ENCODE measurements at places on chromosomes 7 and 10. TPM values are rescaled to one million over a fixed set of nuclear protein-coding genes. Genes with fewer than 3 reads are reported as not detected.
A peak's percentile ranks its signal among the peaks of the same experiment; 100 is the strongest.

DNA sequence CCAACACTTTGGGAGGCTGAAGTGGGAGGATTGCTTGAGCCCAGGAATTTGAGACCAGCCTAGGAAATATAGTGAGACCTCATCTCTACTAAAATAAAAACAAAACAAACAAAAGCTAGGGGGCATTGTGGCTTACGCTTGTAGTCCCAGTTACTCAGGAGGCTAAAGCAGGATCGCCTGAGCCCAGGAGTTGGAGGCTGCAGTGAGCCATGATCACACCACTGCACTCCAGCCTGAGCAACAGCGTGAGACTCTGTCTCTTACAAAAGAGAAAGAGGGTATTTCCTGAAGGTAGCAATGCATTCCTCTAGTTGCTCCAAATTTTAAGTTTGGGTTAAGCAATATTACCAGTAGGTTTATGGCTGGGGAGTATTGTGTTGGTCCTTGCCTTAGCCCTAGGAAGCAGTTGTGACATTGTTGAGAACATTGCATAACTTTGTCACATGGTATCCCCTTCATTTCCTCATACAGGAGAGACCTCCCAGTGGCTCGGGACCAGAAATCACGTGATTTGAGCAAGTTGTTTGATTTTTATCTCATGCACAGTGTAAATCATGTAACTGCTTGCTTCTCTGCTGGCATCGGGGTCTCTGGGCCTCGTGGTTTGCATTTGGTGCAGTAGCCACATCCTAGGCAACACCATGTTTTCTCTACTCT is 23.3 kb upstream of the SMARCD3 start:
- DNase-seq: no peak
- no peak overlapping the region for H3K27ac ChIP-seq
- peaks cover 14% of the 10 kb centered on the region for H3K4me1 ChIP-seq
- no peaks in the 10 kb centered on the region for H3K36me3 ChIP-seq

DNA sequence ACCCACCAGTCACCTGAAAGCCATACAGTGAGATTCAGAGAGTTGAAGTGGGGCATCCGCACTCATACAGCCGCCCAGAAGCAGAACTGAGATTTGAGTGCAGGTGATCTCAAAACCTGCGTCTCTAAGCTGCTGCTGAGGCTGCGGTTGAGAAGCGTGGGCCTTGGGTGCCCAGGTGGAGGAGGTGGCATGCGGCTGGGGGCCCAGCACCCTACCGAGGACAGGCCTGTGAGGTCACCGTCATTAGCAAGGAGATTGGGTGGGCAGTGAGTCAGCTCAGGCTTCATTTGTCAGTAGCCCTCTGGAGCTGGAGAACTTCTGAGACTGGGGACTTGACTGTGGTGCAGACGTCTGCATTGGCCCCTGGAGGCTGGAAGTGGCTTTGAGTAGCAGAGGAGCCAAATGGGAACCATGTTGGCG is 29.8 kb downstream of the ZMIZ1 start:
- H3K36me3 ChIP-seq: no peaks in the 10 kb centered on the region
- H3K27me3 ChIP-seq: no peaks in the 10 kb centered on the region
- DNase-seq: no peak

DNA sequence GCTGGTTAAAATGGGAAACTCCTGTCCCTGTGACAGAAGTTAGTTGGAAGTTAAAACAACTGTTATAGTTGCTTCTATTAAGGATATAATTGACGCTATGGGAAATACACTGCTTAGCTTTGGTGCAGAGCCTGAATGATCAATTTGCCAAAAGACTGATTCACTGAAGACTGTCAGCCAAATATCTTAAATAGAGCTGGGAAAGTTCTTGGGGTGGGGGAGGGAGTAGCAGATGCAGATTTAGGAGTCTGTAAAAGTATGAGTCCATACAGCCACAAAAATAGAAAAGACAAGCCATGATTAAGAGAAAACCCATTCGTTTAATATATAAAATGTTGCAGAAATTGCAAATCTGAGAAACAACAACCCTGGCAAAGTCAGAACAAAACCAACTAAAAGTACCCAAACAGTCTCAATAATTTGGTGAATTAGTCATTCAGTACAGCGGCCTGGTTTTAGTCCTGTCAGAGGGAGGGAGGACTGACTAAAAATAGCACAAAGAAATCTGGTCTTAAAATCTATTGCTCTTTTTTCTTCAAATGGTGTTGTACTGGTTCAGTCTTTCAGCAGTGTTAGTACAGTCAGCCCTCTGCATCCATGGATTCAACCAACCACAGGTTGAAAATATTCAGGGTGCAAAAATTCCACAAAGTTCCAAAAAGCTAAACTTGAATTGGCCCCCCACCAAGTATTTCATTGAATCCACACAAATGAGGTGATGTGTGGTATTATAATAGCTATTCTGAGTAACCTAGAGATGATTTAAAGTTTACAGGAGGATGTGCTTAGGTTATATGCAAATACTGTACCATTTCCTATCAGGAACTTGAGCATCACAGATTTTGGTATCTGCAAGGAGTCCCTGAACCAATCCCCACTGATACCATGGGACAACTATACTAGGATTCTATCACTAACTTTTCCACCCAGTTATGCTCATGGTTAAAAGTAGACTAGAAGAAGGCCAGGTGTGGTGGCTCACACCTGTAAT is 30.0 kb downstream of the STK17A start:
- H3K27me3 ChIP-seq: no peaks in the 10 kb centered on the region
- H3K4me3 ChIP-seq: peak overlapping the region; percentile 6
- H3K27ac ChIP-seq: peak overlapping the region; percentile 77
- peak; percentile 54 for DNase-seq
- H3K36me3 ChIP-seq: peaks cover 48% of the 10 kb centered on the region

GRCh38 chr10:389836-390448 is 254.7 kb downstream of the ZMYND11 start:
- no peak overlapping the region for H3K27ac ChIP-seq
- DNase-seq: no peak
- no peak overlapping the region for H3K4me3 ChIP-seq
- H3K4me1 ChIP-seq: no peaks in the 10 kb centered on the region

DNA sequence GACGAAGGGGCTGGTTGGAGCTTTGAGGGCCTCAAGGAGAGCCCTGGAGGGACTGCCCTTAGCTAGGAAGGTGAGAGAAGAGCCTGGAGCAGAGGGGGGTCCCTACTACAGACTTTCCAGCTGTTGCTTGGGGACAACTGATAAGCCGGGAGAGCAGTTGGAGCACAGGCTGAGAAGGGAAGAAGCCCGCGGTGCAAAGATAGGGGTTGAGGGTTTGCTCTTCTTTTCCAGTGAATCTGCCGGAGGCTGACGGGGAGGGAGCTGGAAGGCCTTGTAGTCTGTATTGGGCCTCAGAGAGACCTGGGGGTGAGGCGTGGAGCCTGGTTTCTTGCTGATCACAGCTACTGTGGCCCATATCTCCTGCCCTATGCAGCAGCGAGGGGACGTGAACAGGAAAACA is 23.7 kb downstream of the CYP26A1 start:
- DNase-seq: no peak
- no peaks in the 10 kb centered on the region for H3K36me3 ChIP-seq
- no peak overlapping the region for H3K4me3 ChIP-seq
- no peaks in the 10 kb centered on the region for H3K27me3 ChIP-seq
- no peak overlapping the region for H3K27ac ChIP-seq

DNA sequence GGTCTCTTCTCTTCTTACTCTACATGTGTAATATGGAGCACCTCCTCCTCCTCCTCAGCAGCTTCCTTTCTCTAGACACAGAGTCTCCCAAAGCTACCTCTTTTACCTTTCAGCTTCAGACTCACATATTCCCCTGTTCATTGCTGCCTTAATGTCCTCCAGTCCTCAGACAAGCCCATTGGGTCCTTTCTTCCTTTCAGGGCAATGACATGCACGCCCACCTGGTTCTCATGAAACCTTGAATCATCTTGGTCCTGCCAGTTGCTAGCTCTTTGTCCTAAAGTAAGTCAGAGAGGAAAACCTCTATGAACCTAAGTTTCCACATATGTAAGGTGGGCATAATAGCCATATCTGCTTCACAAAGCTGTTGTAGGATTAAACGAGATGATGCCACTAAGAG is 227.0 kb downstream of the RPS24 start:
- H3K4me1 ChIP-seq: no peaks in the 10 kb centered on the region
- H3K27ac ChIP-seq: no peak overlapping the region
- no peaks in the 10 kb centered on the region for H3K27me3 ChIP-seq
- no peaks in the 10 kb centered on the region for H3K36me3 ChIP-seq

DNA sequence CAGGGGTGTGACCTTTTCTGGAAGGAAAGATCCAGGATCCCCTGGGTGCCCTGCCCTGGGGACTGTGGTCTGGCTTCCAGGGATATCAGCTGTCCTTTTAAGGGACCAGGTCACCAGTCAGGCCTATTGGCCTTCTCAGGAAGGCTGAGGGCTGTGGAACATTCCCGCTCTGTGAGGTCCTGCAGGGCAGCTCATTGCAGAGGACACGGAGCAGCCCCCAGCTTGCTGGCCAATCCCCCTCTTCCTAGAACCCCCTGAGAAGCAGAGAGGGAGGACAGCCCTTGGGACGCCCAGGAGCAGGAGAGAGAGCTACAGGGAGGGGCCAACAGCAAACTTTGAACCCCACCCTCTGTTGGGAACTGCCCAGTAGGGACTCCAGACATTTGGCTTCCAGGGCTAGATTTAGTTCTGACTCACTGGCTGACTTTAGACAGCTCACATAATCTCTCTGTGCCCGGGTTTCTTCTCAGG is 67.9 kb upstream of the COL13A1 start:
- no peak overlapping the region for H3K4me3 ChIP-seq
- H3K36me3 ChIP-seq: no peaks in the 10 kb centered on the region
- H3K27me3 ChIP-seq: no peaks in the 10 kb centered on the region

GRCh38 chr10:117350909-117351308 is 24.3 kb downstream of the PDZD8 start:
- peaks cover 4% of the 10 kb centered on the region for H3K36me3 ChIP-seq
- DNase-seq: no peak
- peaks cover 43% of the 10 kb centered on the region for H3K4me1 ChIP-seq
- H3K4me3 ChIP-seq: no peak overlapping the region

GRCh38 chr10:120480065-120480600 is 23.1 kb downstream of the PLPP4 start:
- DNase-seq: no peak
- H3K36me3 ChIP-seq: no peaks in the 10 kb centered on the region
- H3K4me1 ChIP-seq: no peaks in the 10 kb centered on the region
- no peaks in the 10 kb centered on the region for H3K27me3 ChIP-seq
- H3K4me3 ChIP-seq: no peak overlapping the region
- H3K27ac ChIP-seq: no peak overlapping the region

- no peak for DNase-seq
- H3K27me3 ChIP-seq: no peaks in the 10 kb centered on the region
- H3K36me3 ChIP-seq: no peaks in the 10 kb centered on the region
- no peak overlapping the region for H3K27ac ChIP-seq
- no peak overlapping the region for H3K4me3 ChIP-seq
Measured at GRCh38 chr10:12484002-12484918, 134.9 kb downstream of the CAMK1D start.

GRCh38 chr10:13707156-13707881 is 120.6 kb downstream of the PRPF18 start:
- H3K36me3 ChIP-seq: no peaks in the 10 kb centered on the region
- no peak overlapping the region for H3K27ac ChIP-seq
- H3K4me1 ChIP-seq: peaks cover 17% of the 10 kb centered on the region
- peaks cover 26% of the 10 kb centered on the region for H3K27me3 ChIP-seq

GRCh38 chr10:132320654-132321469 is 11.1 kb upstream of the LRRC27 start:
- H3K4me3 ChIP-seq: no peak overlapping the region
- peaks cover 11% of the 10 kb centered on the region for H3K36me3 ChIP-seq
- H3K4me1 ChIP-seq: peaks cover 18% of the 10 kb centered on the region
- no peak for DNase-seq
- H3K27ac ChIP-seq: no peak overlapping the region

GRCh38 chr10:125407000-125407502 is 246.7 kb upstream of the CTBP2 start:
- H3K4me1 ChIP-seq: no peaks in the 10 kb centered on the region
- no peak overlapping the region for H3K27ac ChIP-seq
- peaks cover 3% of the 10 kb centered on the region for H3K27me3 ChIP-seq

- H3K4me1 ChIP-seq: peaks cover 6% of the 10 kb centered on the region
- H3K27me3 ChIP-seq: peaks cover 6% of the 10 kb centered on the region
- H3K36me3 ChIP-seq: no peaks in the 10 kb centered on the region
- no peak overlapping the region for H3K27ac ChIP-seq
- no peak for DNase-seq
- H3K4me3 ChIP-seq: no peak overlapping the region
Measured at GRCh38 chr7:37784015-37784414, 64.4 kb upstream of the NME8 start.

DNA sequence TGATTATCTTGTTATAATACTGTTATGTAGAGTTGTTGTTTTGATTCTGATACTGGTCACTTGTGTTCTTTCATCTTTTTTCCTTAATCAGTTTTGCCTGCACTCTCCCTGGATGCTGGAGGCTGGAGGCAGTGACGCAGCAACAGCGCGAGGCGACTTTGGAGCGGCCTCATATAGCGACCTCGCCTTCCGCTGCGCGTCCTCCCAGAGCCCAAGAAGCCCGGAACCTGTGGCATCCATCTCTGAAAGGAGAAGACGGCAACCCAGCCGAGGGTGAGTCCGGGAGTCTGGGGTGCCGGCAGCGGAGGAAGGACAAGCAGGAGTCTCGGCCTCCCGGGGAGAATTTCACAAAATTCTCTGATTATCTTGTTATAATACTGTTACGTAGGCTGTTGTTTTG is 161.2 kb downstream of the ZNF33B start:
- H3K4me3 ChIP-seq: no peak overlapping the region
- H3K27ac ChIP-seq: no peak overlapping the region
- peaks cover 5% of the 10 kb centered on the region for H3K4me1 ChIP-seq
- H3K27me3 ChIP-seq: peaks cover 43% of the 10 kb centered on the region

- peaks cover 7% of the 10 kb centered on the region for H3K27me3 ChIP-seq
- DNase-seq: no peak
- no peak overlapping the region for H3K27ac ChIP-seq
- no peaks in the 10 kb centered on the region for H3K4me1 ChIP-seq
- no peaks in the 10 kb centered on the region for H3K36me3 ChIP-seq
- no peak overlapping the region for H3K4me3 ChIP-seq
Measured at GRCh38 chr10:28853195-28853594, 175.9 kb downstream of the BAMBI start.

DNA sequence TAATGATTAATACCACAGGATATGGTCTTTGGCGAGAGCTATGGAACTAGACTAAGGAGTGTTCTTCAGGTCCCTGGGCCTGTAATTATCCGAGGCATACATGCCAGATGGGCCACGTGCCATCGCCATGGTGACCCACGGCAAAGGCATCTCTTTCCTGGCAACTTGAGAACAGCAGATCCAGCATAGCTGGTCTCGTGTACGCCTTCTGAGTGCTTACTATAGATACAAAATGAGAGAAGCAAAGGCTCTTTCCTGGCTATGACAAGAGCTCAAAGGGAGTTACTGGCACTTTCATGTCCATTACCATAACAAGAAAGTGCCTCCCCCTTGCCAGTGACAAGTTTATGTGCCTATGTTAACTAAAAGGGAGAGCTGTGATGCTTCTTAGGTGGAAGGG is 26.0 kb upstream of the GLI3 start:
- H3K27ac ChIP-seq: no peak overlapping the region
- H3K4me3 ChIP-seq: no peak overlapping the region
- DNase-seq: no peak
- H3K4me1 ChIP-seq: no peaks in the 10 kb centered on the region
- no peaks in the 10 kb centered on the region for H3K36me3 ChIP-seq

The PNLIPRP3 gene
- not detected for total RNA-seq

The CCT6A gene
- 231 TPM for total RNA-seq

The CACNA2D1 gene
- not detected for total RNA-seq

The SUGCT gene
- total RNA-seq: 0.81 TPM

The CYP2C19 gene
- total RNA-seq: 0.22 TPM

The ACTR3C gene
- total RNA-seq: 3.1 TPM

The STOX1 gene
- total RNA-seq: 0.38 TPM

The SNX8 gene
- total RNA-seq: 28.7 TPM

The SCRN1 gene
- total RNA-seq: 1.6 TPM

Data from activated naive CD4-positive, alpha-beta T cell treated with anti-CD3 and anti-CD28 coated beads for 36 hours (primary cell).